GM12891 (cell line): ENCODE measurements at places on chromosomes 16 and 17.
A peak's percentile ranks its signal among the peaks of the same experiment; 100 is the strongest.

- peak; percentile 81 for DNase-seq
Observed at GRCh38 chr17:50783193-50783660, 15.9 kb upstream of the ANKRD40CL start.

- no peak for DNase-seq
Observed at GRCh38 chr16:19616241-19616640, 60.7 kb downstream of the VPS35L start.

DNA sequence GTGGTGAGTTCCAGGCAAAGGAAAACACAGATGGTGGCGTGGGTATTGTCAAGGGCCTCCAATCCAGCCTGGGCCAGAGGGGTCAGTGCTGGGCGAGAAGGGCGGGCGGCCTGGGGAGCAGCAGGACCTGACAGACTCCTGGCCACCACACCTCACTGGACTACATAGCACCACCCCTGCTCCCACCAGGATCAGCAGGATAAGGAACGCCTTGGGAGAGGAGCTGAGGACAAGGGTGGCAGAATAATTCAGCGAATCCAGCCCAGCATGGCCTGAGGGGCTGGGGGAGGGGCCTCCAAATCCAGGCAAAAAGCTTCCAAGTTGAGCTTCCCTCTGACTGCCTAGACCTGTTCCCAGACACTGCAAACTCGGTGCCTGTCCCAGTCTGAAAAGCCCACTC lies 6.5 kb downstream of the DLX4 start:
- DNase-seq: no peak

DNA sequence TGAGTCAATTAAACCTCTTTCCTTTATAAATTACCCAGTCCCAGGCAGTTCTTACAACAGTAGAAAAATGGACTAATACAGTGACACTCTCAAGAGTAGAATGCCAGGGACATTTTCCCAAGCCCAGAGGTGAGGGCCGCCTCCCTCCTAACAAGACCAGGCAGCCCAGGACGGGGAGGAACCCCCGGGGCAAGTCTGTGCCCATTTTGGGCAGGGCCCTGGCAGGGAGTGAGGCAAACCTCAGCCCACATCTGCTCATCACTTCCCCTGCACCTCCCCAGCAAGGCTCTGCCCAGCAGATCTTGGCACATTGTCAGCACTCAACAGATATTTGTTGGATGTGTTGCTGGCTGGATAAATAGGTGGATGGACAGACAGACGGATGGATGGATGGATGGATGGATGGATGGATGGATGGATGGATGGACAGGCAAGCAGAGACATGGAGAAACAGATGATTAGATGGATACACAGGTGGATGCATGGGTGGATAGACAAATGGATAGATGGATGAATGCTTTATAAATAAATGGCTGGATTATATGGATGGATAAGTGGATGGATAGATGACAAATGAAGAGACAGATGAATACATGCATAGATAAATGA lies 271.3 kb downstream of the PARN start:
- DNase-seq: no peak

DNA sequence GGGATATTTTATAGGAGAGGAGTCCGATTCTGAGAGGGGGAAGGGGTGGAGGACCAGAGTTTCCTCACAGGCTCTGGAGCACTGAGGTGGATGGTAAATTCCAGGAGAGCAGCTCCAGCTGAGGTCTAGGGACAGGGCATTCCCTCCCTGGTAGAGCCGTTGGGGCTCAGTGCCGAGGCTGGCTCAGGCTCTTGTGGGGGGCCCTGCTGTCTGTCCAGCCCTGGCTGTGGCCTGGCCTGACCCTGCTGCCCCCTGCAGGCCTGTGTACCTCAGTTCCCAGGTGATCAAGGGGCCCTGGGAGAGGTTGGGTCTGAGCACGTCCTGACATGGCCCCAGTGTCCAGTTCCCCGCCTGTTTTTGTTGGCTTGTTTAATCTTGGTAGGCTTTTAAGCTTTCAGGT lies 16.8 kb downstream of the ZNF750 start:
- DNase-seq: no peak

DNA sequence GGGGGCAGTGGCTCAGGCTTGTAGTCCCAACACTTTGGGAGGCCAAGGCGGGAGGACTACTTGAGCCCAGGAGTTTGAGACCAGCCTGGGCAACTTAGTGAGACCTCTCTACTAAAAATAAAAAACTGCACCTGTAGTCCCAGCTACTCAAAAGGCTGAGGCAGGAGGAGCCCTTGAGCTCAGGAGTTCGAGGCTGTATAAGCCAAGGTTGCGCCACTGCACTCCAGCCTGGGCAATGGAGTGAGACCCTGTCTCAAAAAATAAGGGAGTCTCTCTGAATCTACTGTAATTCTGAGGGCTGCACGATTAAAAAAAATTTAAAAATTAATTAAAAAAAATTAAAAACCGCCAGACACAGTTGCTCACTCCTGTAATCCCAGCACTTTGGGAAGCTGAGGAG lies 3.9 kb downstream of the COIL start:
- no peak for DNase-seq
